ENCODE measurements at places on chromosomes 1 and 21.

DNA sequence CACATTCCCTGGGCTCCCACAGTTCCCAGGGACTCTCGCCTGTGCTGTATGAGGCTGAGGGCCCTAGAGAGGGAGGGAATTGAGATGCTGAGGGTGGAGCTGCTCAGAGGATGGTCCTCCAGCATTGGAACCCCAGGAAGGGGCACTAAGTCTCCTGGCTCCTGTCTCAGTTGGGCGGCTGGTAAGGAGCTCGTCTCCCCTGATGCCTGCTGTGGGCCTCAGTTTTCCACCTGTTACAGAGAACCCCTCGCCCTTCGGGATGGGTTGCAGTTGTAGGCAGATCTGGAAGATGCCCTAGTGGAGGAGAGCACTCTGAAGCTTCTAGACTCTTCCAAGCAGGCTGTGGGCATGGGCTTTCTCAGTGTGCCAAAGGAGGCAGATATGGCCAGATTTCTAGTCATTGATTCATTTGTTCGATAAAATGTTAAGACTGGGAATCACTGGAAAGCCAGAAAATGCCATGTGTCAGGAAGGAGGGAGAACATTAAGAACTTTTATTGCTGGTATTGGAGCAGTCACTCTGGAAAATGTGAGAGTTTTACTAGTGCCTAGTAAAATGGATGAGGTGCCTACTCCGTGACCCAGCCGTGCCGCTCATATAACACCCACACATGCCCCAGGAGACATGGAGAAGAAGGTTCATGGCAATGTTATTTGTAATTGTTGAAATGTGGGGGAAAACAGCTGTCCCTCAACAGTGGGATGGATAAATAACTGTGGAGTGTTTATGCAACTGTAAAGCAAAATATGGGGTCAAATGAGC lies 828 bp upstream of the MYBPH start:
- DNase-seq = peak; percentile 27

DNA sequence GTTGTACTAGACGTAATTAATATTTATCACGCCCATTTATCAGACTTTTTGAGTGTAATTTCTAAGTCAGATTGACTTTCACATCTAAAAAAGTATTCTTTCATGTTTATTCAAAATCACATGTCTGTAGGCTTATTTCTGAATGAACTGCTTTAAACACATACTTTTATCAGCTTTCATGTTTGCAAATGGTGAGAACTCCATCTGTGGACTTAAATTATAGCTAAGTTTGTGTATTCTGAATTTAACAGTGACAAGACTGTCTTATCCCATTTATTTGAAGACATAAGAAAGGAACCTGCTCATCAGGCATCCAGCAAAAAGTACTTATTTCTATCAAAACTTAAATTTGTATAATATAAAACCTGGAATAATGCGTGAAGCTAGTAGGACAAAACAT lies 69.3 kb downstream of the DENND1B start:
- no peak for DNase-seq

DNA sequence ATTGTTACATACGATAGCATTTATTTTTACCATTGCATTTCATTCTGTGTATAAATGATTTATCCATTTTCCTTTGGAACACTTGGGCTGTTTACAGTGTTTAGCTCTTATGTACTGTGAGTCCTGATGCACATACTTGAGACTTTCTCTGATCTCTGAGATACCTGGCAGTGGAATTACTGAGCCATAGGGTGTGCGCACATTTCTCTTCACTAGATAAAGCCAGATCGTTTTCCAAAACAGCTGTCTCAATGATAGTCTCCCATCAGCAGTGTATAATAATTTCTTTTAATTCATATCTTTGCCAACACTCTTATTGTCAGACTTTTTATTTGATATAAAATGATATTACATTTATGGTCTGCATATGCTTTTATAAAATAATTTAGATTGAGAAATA lies 66.2 kb downstream of the VPS13D start:
- DNase-seq = no peak

- DNase-seq = no peak
These were observed 24.6 kb upstream of the TRAPPC10 start for GRCh38 chr21:43987509-43987908.

- DNase-seq = no peak
These were observed 63.7 kb upstream of the AJAP1 start for GRCh38 chr1:4590756-4591155.

GRCh38 chr1:159652506-159652905 lies 61.9 kb downstream of the CRP start:
- DNase-seq = no peak

GRCh38 chr21:23223882-23224281 lies 2225.7 kb downstream of the NCAM2 start:
- no peak for DNase-seq

GRCh38 chr1:233282582-233282886 lies 13.0 kb downstream of the PCNX2 start:
- DNase-seq = no peak

- DNase-seq = peak; percentile 78
These were observed 671 bp downstream of the HNRNPU start for GRCh38 chr1:244863491-244864252.

GRCh38 chr1:170277985-170278384 lies 132.2 kb downstream of the NTMT2 start:
- no peak for DNase-seq

DNA sequence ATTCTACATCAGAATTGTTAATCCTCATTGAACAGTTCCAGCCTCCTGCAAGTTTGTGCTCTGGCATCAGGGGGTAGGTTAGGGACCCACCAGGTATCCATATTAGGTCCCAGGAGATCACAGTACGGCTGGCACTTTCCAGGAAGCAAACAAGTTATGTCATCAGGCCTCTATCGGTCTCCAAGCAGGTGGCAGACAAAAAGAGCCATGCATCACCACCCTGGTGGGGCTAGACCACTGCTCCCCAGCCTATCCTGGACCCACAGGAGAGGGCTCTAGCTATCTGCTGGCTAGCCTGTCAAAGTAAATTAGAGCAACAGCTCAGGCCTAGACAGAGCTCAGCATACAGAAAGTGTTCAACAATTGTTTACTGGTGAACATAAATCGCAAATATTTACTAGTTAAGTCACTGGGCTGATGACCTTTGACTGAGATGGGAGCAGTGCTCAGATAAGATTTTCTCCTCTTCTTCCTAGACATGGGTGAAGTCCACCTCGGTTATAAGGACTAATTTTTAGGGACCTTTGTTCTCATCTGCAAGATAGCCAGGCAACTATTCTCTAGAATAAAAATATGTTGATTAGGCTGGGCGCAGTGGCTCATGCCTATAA lies 6.4 kb downstream of the NUAK2 start:
- DNase-seq = no peak

- no peak for DNase-seq
These were observed 505.5 kb downstream of the LMO4 start for GRCh38 chr1:87834151-87834550.

GRCh38 chr1:76005765-76006164 lies 68.8 kb upstream of the ST6GALNAC3 start:
- no peak for DNase-seq

- no peak for DNase-seq
These were observed 677.5 kb upstream of the BRINP3 start for GRCh38 chr1:191155178-191155577.

- no peak for DNase-seq
These were observed 322.1 kb upstream of the LYPLAL1 start for GRCh38 chr1:218851586-218851985.

GRCh38 chr1:62333441-62333840 lies 14.2 kb upstream of the KANK4 start:
- DNase-seq = no peak

- DNase-seq = no peak
These were observed 313.8 kb downstream of the S1PR1 start for GRCh38 chr1:101550581-101550980.

DNA sequence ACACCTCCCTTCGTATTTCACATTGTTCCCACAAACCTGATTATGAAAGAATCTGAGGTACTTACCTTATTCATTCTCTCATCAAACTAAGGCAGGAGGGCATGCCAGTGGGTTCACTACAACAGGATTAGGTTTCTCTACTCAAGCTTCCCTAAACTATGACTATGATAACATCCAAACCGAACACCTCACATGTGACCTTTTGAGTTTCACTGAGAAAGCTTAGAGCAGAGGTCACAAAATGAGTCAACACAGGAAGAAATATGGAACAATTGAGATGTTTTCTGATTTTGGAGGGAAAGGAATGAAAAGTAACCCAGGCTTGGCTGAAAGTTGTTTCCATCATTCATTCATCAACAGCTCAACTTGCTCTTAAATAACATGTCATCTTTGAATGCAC lies 24.1 kb downstream of the UBR4 start:
- no peak for DNase-seq

- no peak for DNase-seq
These were observed 14.1 kb upstream of the IL24 start for GRCh38 chr1:206883160-206883559.

GRCh38 chr1:245211761-245212160 lies 57.0 kb downstream of the KIF26B start:
- no peak for DNase-seq

DNA sequence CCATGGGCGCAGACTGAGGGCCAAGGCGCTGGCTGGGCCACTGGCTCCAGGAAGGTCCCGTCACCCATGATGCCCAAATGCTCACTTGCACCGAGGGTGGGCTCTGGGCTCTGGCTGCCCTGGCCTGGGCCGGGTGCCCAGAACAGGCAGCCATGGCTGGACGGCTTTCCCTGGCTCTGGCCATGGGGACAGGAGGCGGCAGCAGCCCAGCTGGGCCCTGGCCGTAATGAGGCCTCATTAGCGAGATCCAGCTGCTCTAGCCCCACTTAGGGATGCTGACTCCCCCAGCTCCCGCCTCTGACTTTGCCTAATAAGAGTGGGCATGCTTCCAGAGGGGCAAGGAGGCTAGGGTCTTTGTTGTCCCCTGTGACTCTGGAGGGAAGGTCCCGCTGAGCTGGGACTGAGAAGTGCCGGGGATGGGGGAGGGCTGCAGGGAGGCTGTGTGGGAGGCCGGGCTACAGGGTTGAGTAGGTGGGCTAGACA lies 11.8 kb downstream of the SLC6A9 start:
- no peak for DNase-seq

DNA sequence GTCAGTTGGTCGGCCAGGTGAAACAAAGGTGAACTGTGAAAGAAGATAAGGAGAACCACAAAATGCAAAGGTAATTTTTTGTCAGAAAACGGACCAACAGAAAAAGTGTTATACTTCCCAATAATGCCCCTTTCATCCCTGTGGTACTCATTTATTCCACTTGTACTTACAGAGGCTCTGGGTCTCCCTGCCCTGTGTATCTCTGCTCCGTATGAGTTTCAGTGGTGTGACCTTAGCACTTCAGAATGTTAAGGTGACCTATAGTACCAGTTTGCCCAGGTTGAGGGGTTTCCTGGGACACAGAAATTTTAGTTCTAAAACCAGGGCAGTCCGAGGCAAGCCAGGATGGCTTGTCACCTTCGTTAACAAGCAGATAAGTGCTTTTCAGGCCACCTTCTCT lies 254.8 kb downstream of the OLFM3 start:
- no peak for DNase-seq

- no peak for DNase-seq
These were observed 59.6 kb downstream of the GALNT2 start for GRCh38 chr1:230126529-230127104.

GRCh38 chr1:227357927-227358302 lies 39.6 kb upstream of the CDC42BPA start:
- DNase-seq = no peak

DNA sequence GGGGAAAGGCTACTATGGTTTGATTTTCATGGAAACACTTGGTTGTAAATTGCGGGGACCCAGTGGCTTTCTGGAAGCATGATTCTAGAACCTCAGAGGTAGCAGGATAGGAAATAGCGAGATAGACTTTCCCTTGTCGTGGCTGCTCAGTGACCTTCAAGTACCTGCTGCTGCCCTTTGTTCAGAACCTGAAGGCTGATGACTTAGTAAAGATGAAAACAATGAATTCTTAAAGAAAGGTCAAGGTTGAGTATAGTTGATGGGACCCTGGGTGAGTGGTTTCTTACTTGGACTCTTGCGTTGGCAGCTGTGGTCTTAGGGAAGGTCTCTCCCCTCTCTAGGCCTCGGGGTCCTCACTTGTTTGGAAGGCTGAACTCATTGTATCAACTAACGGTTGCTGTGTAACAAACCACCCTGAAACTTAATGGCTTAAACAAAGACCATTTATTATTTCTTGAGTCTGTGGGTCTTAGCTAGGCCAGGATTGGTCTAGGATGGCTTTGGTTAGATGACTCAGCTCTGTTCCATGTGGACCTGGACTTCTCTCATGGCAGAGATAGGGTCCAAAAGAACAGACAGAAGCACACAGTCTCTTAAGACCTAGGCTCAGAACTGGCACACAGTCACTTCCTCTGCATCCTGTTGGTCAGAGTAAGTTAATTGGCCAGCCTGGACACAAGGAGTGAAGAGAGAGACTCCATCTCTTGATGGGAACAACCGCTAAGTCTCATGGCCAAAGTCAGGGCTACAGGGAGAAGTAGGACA lies 89.2 kb upstream of the SELENON start:
- DNase-seq = peak; percentile 12

GRCh38 chr1:54323921-54324250 lies 82.3 kb downstream of the SSBP3 start:
- no peak for DNase-seq

- no peak for DNase-seq
These were observed 350.2 kb downstream of the SMYD3 start for GRCh38 chr1:246156847-246157246.

GRCh38 chr21:24428591-24429199 lies 1178.6 kb downstream of the MRPL39 start:
- DNase-seq = no peak

GRCh38 chr1:36411674-36412648 lies 14.3 kb upstream of the LSM10 start:
- DNase-seq = peak; percentile 69

DNA sequence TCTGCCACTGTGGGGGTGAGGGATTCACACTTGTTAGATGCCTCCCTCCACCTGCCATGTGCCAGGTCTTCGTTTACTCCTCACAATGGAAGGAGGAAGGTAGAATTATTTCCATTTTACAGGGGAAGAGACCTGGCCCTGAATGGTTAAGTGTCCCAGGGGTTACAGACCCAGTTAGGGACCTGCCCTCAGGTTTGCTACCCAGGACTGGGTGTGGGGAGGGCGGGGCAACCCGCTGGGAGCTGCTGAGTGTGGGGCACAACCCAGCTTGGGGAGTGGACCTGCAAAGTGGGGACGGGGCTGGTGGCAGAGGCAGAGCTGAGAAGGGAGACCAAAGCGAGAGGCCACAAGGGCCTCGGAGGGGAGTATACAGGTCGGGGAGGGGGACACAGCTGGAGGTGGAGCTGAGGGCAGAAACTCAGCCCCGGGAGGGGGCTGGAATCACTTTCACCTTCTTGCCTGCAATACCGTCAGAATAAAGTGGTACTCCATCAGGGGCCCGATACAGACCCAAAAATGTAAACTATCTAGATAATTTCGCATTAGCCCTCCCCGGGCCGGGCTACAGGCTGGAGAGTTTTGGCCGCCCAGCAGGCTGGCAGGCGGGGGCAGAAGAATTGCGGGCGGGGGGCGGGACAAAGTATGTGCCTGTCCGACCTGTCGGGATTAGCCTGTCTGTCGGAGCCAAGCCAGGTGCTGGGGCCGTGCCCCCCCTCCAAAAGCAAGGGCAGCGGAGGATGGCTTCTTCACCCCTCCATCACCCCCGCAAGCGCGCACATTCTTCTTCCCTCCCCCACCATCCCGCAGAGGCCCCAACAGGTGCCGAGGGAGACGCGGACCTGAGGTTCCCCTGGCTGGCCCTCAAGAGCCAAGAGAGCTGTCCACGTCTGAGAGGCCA lies 1.4 kb downstream of the RSPO1 start:
- no peak for DNase-seq
